Stimulated activated CD4-positive, alpha-beta T cell treated with anti-CD3 and anti-CD28 coated beads, Interleukin-1b, Interleukin-23, amount 100 ng/mL, for 48 hours (primary cell): ENCODE measurements at places on chromosomes 1 and 21.
A peak's percentile ranks its signal among the peaks of the same experiment; 100 is the strongest.

- peak; percentile 73 for DNase-seq
Measured at GRCh38 chr21:45138199-45139002, 64.0 kb downstream of the ADARB1 start.

- DNase-seq, result no peak
Measured at GRCh38 chr1:119966020-119966419, 69.7 kb upstream of the ADAM30 start.

- DNase-seq, result no peak
Measured at GRCh38 chr1:233868461-233868860, 36.0 kb upstream of the SLC35F3 start.

GRCh38 chr1:61241411-61241838, 159.1 kb downstream of the NFIA start:
- no peak for DNase-seq

- DNase-seq, result no peak
Measured at GRCh38 chr1:108785264-108785663, 38.8 kb downstream of the STXBP3 start.

DNA sequence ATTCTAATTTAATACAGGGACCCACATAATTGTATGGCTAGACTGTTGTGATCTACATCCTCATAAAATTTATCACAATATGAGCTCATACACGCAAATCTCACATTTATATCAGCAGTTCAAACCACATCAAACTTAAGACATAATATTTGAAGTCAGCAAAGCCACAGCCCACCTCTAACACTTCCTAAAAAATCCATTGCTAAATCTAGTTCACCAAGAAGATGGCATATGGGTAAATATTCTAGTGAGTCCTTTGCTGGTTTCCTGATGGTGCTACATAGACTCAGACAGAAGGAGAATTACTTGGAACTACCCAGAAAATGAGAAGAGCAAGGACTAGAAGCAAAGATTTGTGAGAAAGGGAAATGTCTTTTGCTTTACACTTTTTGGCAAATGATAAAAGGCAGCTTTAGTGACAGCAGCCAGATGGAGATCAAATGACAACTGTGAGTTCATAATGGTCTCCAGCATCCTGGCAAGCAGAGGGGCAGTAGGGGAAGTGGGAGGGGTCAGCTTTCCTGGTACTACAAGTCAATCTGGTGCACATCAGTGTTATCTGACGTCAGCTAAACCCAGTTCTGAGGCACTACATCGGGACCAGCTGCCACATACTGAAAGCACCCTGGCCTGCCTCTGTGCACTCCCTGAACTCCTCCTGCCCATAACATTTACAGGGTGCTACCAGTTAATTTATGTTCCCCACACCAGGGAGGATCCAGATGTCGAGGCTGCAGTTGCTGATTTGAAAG, 10.6 kb upstream of the GADD45A start:
- peak; percentile 39 for DNase-seq

DNA sequence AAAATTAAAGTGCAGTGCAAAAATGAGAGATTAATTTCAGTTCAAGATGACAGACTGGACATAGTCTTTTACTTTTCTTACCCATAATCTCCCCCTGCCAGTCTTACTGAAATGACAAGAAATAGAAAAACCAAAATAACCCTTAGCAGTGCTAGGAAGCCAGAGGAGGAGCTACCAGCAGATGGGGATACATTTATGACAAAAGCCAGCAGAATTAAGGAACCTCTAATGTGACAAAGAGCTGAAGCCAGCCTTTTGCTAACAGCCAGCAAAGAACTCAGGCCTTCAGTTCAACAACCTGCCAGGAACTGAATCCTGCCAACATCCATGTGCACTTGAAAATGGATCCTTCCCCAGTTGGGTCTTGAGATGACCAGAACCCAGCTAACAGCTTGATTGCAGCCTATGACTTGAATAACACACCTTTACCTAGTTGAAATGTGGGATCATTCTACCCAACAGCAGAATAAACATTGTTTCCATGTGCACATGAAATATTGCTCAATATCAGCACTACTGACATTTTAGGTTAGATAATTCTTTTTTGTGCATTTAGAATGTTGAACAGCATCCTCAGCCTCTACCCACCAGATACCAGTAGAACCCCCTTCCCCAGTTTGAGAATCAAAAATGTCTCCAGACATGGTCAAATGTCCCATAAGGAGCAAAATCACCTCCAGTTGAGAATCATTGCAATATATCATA, 7.9 kb upstream of the TRAF5 start:
- no peak for DNase-seq

DNA sequence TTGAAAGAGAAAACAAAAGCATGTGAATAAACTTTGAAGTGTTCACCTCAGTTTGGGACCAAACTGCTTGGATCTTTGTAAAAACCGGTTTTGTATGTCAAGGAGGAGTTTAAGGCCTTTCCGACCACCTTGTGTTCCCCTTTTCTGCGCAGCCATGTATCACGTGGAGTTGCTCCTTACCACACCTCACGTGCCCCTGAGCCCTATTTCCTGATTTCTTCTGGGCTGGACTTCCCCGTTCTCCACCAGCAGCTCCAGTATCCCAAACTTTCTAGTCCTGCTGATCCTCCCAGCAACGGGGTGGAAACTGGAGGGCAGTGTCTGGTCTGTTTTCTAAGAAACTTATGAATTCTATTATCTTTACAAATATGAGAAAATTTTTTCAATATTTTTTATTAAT, 1.6 kb upstream of the SH3D21 start:
- DNase-seq, result no peak

DNA sequence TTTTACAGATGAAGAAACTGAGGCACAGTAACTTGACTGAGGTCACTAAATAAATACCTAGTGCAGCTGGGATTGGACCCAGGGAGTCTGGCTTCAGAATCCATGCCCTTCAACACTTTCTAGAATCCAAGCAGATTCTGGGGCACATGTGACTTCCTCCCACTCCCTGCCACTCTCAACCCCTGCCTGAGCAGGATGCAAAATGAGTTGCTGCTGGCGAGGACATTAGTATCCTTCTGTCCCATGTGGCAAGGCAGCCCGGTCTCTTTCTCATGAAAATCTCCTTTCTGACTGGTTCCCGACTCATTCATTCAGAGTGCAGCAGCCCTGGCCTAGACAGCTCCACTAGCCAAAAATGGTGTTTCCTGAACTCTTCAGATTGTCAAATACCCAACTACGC, 28.4 kb downstream of the TNNT2 start:
- no peak for DNase-seq

DNA sequence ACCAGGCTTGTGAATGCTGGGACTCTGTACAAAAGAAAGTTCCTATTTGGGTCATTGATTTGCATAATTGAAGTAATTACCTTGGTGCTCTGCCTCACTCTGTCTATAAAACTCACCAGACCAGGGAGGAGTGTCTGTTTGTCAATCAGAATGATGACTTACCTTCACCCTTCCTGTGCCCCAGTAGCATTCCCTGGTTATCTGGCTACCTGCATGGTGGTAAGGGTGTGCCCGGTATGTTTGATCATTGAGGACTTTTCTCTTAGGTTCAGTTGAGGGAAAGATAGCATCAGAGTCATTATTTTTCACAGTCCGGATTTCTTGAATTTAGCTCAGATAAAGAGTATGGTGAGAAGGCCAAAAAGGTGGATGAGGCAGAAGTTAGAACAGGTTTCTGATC, 190.0 kb downstream of the BRINP2 start:
- no peak for DNase-seq

GRCh38 chr1:172356620-172357019, 63.9 kb upstream of the C1orf105 start:
- no peak for DNase-seq

GRCh38 chr1:93668121-93668520, 13.5 kb downstream of the BCAR3 start:
- DNase-seq, result no peak

DNA sequence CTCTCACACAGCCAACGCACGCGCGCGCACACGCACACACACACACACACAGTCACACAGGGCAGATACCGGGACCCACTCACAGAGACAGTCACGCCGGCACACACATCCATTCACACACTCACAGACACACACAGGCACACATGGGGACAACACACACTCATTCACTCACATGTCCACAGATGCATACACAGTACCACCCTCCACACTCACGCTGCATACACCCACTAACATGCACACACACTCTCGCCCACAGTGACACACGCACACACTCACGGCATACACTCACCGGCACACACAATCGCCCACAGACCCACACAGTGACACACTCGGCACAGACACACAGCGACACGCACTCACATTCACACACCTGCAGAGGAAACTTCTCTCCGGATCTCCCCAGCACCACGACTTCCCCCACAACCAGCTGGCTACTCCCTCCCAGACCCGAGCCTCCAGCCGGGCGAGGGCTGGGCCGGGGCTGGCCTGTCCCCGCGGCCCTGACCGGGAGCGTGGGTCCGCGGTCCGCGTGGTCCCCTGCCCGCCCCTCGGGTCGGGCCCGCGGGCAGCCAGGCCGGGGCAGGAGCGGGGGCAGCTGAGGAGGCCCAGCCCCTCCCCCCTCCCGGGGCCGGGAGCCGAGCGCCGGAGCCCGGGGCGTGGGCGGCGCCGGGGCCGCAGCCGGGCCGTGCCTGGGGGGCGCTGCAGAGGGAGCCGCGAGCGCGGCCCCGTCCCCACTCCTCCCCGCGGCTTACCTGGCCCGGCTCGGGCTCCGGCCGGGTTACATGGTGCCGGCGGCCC, 552 bp downstream of the DLGAP3 start:
- no peak for DNase-seq

DNA sequence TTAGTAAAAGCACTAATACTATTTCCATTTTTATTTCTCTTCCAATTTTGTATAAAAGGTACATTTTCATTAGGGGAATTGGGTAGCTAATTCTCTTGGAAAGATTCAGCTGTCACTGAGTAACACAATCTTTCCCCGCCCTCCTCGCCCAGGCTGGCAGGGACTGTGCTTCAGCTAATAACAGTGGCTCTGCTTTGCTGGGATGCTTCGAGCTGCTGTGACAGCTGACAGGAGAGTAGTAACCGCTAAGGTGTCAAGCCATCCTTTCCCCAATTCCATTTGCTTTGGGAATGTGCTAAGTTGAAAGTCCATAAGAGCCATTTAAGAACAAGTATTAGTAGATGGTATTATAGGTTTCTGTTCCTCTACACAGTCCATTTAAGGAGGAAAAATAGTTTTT, 106.7 kb upstream of the NRIP1 start:
- no peak for DNase-seq

- no peak for DNase-seq
Measured at GRCh38 chr1:185483664-185484450, 166.8 kb upstream of the IVNS1ABP start.

DNA sequence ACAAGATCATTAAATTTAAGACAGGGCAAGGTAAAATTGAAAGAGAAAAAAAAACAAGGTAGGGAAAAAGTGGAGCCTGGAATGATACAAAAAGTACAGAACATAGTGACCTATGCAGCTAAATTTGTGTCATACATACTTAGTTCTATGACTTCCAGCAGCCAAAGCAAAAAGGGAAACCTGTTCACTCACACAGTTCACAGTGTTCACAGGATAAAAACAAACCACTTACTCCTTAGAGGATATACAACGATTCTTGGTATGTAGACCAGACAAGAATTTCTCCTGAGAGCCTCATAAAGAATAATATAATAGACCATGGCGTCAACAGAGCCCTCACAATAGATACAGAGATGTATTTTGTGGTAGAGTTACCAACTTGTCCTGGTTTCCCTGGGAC, 27.5 kb downstream of the COA7 start:
- no peak for DNase-seq

DNA sequence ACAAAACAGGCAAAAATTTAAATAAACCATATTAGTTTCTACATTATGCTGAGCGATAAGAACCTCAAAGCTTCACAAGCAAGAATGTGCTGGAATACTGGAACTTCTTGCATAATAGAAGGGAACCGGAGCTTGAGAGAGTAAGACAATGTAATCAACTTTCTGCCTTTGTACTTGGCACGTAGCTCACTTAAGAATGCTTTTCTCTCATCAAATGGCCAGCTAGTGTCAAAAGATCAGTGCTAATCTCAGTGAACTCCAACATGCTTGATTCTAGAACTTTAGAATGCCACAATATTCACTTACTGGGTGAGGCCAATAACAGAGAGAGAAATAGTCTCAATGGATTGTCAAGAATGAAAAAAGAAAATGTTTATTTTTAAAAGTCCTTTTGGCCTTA, 486.1 kb upstream of the LRRC7 start:
- DNase-seq, result no peak

- no peak for DNase-seq
Measured at GRCh38 chr21:31557421-31558188, 101.9 kb upstream of the SOD1 start.

DNA sequence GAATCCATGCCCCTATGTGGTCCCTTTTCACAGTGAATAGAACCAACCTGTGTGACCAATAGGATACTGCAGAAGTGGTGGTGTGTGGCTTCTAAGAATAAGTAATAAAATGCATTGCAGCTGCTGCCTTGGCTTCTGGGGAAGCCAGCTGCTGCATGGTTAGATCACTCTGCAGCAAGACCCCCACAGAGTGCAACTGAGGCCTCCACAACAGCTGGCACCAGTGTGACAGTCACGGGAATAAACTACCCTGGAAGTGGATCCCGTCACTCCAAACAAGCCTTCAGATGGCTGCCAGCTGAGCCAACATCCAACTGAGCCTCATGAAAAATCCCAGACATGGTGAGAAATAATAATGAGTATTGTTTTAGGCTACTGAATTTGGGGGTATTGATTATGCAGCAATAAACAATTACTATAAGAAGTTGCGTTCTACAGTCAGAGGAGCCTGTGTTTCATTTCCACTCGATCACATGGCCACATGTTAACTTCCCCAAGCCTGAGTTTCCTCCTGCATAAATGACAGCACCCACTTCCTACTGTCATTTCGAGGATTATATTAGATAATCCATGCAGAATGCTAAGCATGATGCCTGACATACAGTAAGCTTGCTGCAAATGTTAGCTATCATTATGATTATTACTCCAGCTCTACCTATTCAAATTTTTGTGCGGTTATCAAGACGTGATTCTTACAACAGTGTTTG, 20.8 kb upstream of the COG2 start:
- no peak for DNase-seq

DNA sequence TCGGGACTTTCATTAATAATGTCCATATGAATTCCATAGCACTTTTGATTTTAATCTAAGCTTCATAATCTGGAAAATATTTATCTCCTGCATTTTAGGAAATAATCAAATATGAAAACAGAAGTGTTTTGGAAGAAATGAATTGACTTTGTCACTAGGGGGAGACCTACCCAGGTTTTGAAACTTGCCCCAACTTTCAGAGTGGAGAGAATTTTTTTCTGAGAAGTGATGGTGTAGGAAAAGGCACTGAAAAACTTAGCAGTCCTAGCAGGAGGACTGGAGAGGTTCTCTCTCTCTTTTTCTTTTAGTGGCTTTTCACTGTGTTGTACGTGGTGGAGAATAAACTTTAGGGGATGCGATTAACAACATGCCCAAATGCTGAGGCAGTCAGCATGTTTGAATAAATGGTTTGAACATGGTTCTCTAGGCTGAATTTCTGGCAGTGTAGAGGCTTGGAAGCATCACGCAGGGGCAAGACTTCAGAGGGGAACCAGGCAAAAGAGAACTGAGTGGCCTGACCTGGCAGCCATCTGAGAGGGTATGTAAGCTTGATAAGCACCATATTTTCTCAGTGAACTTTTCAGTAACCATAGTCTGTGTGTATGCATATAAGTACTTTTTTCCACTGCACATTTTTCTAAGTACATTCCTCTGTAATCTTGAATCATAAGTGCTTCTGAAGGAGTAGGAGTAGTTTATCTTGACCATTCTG, 68.3 kb upstream of the NEK7 start:
- DNase-seq, result no peak
